ENCODE measurements at places on chromosomes 2 and 18.
A peak's percentile ranks its signal among the peaks of the same experiment; 100 is the strongest.

- peak; percentile 9 for DNase-seq
These were observed 1.0 kb downstream of the DNPEP start for GRCh38 chr2:219386532-219387280.

GRCh38 chr2:24577481-24577880, 86.4 kb downstream of the NCOA1 start:
- no peak for DNase-seq

DNA sequence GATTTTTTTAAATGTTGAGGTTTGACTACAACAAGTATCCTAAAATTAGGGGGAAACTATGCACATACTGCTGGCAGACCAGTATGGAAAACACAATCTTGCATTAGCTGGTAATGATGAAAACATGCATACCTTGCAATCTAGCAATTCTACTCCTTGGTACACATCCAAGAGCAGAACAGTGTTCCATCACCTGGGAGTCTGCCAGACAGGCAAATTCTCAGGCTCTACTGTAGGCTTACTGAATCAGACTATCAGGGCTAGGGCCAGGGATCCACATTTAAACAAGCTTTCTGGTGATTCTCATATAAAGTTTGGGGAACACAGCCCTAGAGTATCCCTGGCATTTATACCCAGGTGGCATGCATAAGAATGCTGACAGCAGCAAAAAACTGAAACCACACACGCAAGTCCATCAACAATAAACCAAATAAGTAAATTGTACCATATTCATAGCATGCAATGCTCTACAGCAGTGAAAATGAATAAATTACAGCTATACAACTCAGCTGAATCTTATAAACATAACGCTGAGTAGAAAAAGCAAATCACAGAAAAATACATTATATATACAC, 13.6 kb downstream of the CDH2 start:
- DNase-seq = peak; percentile 86

DNA sequence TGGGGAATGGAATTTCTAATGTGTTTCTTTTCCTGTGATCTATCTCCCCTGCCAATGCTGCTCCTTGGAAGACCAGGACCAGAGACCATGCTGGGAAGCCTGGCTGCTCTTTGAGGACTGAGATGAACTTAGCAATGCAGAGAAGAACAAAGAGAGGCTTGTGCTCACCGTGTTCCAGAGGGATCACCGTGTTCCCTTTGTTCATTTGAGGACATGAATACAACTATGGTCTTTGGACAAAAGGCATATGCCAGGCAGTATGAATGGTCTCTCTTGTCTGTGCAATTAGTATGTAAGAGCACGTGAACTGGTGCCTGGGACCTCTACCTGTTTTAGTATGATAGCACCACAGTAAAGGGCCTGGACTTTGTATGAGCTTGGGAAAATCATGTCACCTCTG, 139.9 kb downstream of the TDRD15 start:
- DNase-seq = no peak

GRCh38 chr2:54497763-54498680, 41.9 kb downstream of the SPTBN1 start:
- DNase-seq = peak; percentile 81

- no peak for DNase-seq
These were observed 26.2 kb downstream of the NAB1 start for GRCh38 chr2:190674966-190675650.

DNA sequence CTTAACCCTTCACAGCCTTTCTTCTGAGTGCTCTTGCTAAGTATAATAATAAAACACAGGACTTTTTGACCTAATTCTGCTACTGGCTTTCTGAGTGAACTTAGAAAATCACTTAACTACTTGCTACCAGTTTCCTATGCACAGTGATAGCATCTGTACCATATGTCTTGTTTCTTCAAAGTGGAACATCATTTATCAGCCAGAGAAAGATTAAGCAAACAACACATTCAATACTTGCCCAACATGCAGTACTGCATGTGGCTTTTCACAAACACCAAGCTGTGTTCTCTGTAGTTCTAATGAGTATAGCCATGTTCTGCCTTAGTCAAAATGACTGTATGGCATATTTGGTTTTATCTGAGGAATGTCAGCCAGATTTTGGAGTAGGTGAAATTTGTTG, 1286.6 kb upstream of the ZEB2 start:
- no peak for DNase-seq

GRCh38 chr2:45612285-45612684, 1.2 kb upstream of the SRBD1 start:
- DNase-seq = no peak

GRCh38 chr18:57352271-57352701, at the start of gene ST8SIA3:
ST8SIA3 (plus strand) TSS chr18:57352557; CDS start chr18:57352847, 290 bp downstream.
- DNase-seq = no peak

- peak; percentile 47 for DNase-seq
These were observed 675 bp downstream of the PRKD3 start for GRCh38 chr2:37323781-37324535.

DNA sequence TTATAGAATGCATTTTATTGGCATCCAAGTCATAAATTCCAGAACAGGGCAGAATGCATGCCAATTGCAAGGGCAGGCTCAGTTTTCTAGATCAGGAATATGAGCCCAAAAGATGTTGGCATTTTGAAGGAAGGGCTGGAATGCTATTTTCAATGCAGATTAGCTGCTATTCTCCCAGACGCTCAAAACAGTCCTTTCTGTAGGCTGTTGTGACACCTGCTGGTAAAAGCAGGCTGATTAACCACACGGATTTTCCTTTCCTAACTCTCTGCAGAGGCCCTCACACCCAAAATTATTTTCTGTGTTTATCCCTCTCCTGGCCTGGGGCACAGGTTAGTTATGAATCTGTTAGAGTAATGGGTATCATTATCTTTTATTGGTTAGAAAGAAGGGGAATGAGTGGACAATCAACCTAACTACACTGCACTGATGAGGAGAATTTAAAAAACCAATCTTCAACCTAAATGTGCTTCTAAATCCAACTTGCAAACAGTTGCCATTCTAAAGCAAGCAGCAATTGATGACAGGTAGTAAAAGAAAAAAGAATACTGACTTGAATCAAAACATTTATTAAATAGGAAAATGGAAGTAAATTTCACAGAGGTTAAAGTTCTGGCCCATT, 94.0 kb downstream of the PLA2R1 start:
- peak; percentile 75 for DNase-seq

DNA sequence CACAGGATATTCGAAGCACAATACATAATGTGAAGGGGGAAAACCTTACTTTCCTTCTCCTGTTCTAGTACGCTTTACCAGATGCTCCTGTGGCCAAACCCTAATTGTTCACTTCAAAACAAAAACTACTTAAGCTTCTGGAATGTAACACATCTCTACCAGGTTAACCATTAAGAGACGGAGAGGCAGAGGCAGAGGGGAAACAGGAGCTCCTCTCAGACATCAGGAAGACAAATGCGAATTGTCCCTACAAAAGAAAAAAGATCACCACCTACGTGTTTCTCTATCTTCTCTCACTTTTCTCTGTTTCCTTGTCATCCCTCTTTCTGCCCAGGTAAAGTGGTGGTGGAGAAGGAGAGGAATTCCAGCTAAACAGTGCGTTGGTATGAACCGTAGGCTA, 266.8 kb downstream of the NRXN1 start:
- DNase-seq = no peak

DNA sequence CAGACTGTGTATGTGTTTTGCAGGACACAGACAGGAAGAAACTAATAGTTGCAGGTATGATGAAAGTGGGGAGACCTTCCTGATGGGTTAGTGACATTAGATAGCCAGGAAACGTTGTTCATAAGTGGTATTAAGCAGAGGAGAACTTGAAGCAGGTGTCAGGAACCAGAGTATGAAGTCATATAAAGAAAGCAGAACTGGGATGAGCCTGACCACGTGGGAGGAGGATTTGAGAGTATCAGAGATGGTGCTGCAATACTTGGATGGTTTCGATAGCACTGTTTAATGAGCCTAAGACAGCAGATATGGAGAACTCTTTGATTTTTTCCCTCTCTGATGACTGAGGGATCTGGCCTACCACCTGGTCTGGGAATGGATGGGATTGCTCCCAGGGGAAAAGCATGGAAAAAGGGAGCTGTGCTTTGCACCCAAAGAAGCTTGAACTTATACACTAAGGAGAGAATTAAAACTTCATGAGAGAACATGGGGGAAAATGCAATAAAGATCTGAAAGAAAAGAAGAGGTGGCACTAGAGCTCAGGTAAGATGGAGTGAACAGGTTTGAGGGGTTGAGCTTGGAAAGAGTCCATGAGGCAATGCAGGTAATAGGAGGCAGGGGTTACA, 226.0 kb upstream of the LRRTM1 start:
- no peak for DNase-seq

DNA sequence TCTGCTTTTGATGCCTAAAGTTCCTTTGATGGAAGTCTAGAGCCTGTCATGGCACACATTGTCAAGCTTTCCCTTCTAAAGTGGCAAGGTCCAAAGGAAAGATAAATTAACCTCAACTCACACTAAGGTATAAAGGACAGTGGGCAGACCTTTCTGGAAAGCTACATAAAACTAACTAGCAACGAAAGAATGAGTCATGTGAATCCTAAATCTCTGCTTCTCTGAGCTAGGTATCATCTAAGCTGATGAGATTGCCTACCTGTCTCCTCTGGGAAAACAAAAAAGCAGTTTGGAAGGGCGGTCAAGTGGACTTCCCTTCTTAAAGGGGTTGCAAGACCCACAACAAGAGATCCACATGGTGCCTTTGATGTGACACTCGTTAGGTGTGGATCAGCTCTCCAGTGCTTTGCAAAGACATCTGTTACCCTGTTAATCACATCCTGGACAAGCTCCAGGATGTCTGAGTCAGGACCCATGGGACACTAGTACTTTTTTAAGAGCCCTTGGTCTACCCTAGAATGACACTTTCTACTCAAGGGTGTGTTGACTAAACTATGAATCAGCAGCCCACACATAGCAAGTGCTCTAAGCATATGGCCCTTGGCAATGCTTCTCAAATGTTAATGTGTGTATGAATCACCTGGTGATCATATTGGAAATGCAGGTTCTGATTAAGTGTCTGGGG, 173.5 kb downstream of the ALK start:
- peak; percentile 55 for DNase-seq

GRCh38 chr2:239734436-239735005, 290.6 kb downstream of the NDUFA10 start:
- DNase-seq = no peak

DNA sequence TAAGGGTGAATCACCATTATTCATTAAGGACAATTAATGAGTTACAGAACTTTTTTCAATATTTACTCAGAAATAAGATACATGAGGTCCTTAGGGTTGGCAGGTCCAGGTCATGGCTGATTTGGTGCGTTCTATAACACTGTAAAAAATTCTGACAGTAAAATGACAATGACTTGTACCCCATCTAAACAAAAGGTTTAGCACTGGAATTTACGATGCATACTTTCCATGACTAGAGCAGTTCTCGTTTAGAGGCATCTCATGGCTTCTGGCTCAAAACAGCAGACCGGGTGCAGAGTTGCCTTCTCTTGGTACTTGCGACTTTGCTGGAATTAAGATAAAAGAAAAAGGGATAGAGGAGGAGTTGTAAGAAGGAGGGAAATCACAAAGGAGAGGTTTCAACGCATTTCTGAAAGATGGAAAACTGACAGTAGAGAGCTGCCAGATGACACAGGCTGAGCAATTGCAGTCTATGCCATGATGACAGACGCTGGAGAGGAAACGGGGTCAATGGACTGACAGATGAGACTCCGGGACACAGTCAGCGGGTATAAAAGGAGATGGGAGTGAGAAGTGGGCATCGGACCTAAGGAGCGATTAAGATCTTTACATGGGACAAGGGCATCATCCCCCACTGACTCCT, 4.1 kb upstream of the CYS1 start:
- no peak for DNase-seq

DNA sequence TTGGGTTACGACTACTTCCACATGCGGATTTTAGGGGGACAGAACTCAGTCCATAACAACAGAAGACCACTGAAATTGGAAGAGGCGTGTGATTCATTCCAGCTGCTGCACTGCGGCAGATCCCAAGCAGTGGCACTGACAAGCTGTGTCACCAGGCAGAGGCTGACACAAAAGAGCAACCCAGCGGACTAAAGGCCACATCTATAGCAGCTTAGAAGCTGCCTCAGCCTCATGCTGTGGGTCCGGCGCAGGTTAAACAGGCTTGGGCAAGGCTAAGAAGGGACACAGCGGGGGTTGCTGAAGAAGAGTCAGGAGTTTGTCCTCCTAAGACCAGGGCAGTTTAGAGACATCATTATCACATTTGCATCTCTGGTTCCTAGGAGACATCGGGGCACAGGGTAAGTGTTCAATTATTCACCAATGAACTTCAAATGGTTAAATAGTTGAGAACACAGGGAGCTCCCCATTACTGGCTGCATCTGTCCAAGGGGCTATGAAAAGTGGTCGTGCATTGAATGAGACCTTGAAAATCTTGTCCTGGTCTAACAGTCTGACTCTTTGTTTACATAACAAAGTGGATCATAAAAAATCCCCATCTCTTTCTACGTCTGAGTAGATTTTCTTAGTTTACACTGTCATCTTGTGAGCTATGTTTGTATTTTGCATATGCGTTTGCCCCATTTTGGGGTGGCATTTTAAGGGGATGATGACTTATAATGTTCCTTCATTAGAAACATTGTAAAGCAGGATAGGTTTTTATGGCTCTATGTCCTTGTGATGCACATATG, 162.3 kb upstream of the TRIB2 start:
- no peak for DNase-seq

DNA sequence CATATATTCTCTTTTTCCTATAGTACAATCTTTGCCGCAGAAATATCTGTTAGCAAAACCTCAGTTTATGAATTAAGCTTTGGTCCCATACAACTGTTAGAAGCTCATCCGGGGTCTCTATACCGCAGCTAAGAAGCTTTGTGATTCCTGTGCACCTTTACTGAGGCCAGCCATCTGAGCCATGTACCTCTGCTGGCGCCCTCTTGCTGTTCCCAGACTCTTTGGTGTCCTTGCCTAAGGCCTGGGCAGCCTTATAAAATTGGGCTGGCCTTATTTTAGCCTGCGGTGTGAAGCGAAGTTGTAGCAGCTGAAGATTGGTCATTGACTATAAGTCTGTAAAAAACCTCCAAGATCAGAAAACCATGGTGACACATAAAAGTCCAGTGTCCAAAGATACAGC, 1135.1 kb upstream of the CHAC2 start:
- DNase-seq = no peak

GRCh38 chr2:211802666-211803065, 735.9 kb downstream of the ERBB4 start:
- DNase-seq = no peak

DNA sequence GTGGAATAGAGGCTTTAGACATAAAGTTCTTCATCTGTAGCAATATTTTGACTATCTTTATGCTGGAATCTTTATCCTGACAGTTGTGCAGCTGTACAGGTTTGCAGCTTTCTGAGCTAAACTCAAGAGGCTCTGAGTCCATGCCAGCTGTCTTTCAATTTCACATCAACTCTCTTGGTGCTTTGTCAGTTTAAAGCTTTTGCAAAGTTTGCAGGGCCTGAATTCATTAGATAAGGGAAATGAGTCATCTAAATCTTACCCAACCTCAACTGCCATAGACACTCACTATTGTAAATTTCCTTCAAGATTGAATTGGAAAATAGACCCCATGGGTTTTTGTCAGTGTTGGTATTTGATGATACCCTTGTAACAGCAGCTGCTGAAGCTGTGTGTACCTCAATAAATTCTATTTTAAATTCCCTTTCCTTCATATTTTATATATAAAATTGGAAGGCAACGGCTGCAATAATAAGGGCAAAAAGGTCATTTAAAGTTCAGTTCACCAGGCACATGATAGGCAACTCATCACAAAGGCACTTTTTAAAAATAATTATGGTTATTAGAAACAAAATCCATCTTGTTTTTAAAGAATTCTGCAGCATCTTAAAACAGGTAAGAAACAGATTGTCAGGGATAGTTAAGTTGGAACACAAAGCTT, 169.9 kb upstream of the SLC39A10 start:
- peak; percentile 88 for DNase-seq

All from choroid plexus epithelial cell (primary cell).